ENCODE measurements at places on chromosomes 6 and 20.

GRCh38 chr6:40037271-40037670 is 103.0 kb upstream of the MOCS1 start:
- no peak overlapping the region for H3K27ac ChIP-seq
- H3K27me3 ChIP-seq = no peaks in the 10 kb centered on the region
- no peak overlapping the region for H3K4me3 ChIP-seq
- H3K4me1 ChIP-seq = no peaks in the 10 kb centered on the region

DNA sequence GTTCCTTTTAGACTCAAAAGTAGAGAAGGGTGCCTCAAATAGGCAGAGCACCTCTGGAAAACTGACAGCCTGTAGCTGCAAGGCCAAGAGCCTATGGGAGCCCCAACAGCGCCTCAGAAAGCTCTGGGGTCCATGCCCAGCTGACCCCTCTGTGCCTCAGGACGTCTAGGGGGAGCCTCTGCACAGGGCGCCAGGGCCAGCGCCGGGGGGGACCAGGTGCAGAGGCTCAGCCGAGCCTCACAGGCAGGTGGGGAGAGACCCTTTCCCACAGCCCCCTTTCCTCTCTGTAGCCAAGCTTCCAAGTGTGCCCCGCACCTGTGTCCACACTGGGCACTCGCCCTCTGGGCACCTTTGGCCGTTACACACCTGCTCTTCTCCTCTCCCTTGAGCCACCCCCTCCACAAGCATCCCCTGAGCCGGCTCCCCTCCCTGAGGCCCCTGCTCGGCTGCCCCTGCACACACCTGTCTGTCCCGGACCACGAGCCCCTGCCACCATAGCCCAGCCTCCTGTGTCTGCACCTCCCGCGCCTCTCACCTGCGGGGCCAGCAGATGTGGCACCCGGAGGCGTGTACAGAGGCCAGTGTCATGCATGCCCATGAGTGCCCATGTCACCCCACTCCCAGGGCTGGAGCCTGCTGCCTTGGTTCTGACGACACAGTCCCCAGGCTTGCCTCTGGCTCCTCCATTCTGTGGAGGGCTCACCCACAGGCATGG is 53.2 kb downstream of the GINS1 start:
- no peak overlapping the region for H3K4me3 ChIP-seq
- peaks cover 2% of the 10 kb centered on the region for H3K36me3 ChIP-seq
- no peaks in the 10 kb centered on the region for H3K4me1 ChIP-seq
- no peak for DNase-seq
- no peak overlapping the region for H3K27ac ChIP-seq
- H3K27me3 ChIP-seq = no peaks in the 10 kb centered on the region

- peaks cover 1% of the 10 kb centered on the region for H3K27me3 ChIP-seq
- no peaks in the 10 kb centered on the region for H3K4me1 ChIP-seq
- DNase-seq = no peak
- H3K27ac ChIP-seq = no peak overlapping the region
- H3K4me3 ChIP-seq = no peak overlapping the region
- H3K36me3 ChIP-seq = no peaks in the 10 kb centered on the region
Measured at GRCh38 chr6:155454008-155454407, 1.6 kb downstream of the NOX3 start.

DNA sequence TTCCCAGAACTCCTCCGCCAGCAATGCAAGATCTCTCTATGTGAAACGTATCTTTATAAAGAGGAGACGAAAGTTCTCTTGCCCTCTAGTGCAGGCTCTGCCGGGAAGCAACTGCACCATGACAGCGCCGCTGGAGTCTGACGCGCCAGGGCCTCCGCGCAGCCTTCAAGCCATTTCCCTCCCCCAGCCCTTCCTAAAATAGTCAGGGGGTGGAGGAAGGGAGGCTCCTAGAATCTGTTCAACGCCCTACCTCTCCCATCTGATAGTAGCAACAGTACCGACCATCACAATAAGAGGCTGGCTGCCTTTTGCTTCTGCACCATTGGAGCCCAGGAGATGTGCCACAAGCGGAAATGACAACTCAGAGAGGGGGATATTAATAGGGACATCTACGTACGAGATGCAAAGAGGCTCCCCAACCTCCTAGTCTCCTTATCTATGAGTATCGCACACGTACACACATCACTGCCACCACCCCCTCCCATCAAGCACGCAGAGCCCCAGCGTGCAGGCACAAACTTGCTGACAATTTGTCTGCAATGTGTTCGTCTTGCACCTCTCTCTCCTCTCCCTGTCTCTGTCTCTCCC is 1.0 kb downstream of the SYNE1 start:
- no peak overlapping the region for H3K27ac ChIP-seq
- H3K4me3 ChIP-seq = peak overlapping the region; percentile 56
- no peaks in the 10 kb centered on the region for H3K27me3 ChIP-seq
- H3K36me3 ChIP-seq = no peaks in the 10 kb centered on the region
- DNase-seq = peak; percentile 77
- no peaks in the 10 kb centered on the region for H3K4me1 ChIP-seq

GRCh38 chr20:32945710-32946221 is 58.5 kb downstream of the SUN5 start:
- DNase-seq = no peak
- H3K27ac ChIP-seq = no peak overlapping the region

DNA sequence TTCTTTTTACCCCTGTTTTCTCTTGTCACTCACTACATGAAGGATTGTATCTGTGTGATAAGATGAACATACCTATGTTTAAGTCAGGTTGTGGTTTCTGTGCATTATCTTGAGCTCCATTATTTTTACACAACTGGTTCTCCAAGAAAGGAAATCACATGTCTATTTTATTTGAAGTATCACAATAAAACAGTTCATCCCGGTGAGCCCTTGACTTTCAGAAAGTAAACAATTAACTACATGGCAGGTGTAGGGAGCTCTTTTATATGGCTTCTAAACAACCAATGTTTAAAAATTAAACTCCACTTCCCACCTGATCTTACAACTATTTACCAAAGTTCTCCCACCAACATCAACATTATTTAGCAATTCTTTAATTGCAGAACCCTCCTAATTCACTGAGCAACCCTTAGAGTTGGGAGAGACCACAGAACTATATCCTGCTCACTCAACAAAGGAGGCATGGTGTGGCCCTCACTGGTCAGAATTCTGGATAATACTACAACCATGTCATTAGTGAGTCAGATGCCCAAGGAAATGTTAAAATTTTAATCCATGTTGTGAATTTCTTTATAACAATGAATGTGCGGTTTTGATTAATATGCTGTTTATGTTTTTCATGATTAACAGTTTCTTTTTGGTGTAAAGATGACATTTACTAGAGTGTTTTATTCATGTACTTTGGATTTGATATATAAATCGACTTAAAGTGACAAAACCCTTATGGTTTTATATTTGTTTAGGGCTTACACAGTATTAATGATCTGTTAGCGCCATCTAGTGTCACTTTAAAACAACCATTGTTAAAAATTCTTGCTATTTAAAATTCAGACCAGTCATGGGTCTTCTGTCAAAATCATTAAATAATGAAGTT is 50.0 kb upstream of the SCGN start:
- H3K27ac ChIP-seq = no peak overlapping the region
- no peak for DNase-seq
- H3K4me1 ChIP-seq = no peaks in the 10 kb centered on the region
- H3K27me3 ChIP-seq = no peaks in the 10 kb centered on the region
- H3K36me3 ChIP-seq = peaks cover 4% of the 10 kb centered on the region

GRCh38 chr6:47922391-47922790 is 140.6 kb downstream of the OPN5 start:
- H3K36me3 ChIP-seq = no peaks in the 10 kb centered on the region
- no peaks in the 10 kb centered on the region for H3K4me1 ChIP-seq
- no peaks in the 10 kb centered on the region for H3K27me3 ChIP-seq
- no peak overlapping the region for H3K27ac ChIP-seq
- H3K4me3 ChIP-seq = no peak overlapping the region

DNA sequence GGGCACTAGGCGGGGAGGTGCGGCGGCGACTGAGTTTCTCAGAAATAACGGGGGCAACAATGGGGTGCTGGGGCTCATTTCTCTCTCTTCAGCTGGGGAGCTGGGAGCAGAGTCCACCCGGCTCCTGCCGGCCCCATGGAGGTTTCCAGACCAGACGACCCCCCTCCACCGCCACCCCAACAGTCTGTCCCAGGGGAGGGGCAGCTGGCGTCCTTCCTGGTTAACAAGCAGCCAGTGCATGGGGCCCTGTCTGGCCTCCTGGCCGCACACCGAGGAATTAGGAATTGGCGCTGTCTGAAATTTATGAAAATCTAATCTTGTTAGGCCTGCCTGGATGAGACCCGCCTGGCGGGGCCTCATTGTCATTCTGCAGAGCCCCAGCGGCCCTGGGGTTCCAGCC is 42.4 kb downstream of the PMEPA1 start:
- peak overlapping the region; percentile 6 for H3K27ac ChIP-seq
- no peaks in the 10 kb centered on the region for H3K4me1 ChIP-seq
- no peaks in the 10 kb centered on the region for H3K36me3 ChIP-seq
- no peaks in the 10 kb centered on the region for H3K27me3 ChIP-seq

GRCh38 chr6:150764334-150765066 is 101.0 kb upstream of the MTHFD1L start:
- H3K27me3 ChIP-seq = no peaks in the 10 kb centered on the region
- H3K27ac ChIP-seq = no peak overlapping the region
- H3K4me3 ChIP-seq = no peak overlapping the region

DNA sequence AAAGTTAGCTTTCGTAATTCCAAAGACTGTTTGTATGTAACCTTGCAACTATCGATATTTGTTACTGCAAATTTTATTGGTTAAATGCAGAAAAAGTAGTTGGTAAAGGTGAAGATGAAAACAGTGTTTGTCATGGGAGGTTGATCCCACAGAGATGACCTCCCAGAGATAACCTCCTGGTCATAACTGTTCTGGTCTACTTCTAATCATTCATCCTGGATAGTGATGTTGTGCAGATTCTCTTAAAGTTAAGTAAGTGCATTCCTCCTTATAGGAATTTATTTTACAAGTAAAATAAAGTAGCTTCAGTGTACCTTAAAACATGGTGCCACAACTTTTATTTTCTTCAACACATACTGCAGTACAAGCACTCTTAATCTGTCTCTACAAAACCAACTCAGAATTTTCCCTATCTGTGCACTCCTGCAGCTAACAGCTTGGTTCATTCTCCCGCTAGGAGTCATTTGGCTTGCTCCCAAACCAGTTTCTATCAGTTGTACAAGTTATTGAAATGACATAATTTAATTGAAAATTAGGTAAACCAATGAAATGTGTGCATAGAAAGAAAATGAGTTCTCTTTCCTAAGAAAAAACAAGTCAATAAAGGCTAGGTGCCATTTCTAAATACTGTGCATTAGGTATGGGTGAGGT is 19.2 kb downstream of the METTL24 start:
- H3K27me3 ChIP-seq = no peaks in the 10 kb centered on the region
- no peak overlapping the region for H3K4me3 ChIP-seq
- H3K4me1 ChIP-seq = peaks cover 2% of the 10 kb centered on the region
- H3K27ac ChIP-seq = no peak overlapping the region
- no peak for DNase-seq

DNA sequence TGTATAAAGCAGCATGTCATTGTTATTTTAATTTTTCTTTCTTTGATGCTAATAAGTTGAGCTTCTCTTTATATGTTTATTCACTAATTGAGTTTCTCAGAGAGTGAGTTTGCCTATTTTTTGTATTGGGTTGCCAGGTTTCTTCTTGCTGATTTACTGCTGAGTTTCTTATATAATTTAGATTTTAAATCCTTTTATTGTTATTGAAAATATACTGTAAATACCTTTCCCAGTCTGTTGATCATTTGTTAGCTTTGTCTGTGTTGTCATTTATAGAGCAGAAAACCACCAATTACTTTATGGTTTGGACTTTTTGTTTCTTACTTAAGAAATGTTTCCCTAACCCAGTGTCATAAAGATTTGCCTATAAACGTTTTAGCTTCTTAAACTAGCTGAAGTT is 17.1 kb upstream of the RIMS4 start:
- no peaks in the 10 kb centered on the region for H3K36me3 ChIP-seq
- no peaks in the 10 kb centered on the region for H3K27me3 ChIP-seq
- H3K4me3 ChIP-seq = no peak overlapping the region
- DNase-seq = no peak
- H3K27ac ChIP-seq = no peak overlapping the region

DNA sequence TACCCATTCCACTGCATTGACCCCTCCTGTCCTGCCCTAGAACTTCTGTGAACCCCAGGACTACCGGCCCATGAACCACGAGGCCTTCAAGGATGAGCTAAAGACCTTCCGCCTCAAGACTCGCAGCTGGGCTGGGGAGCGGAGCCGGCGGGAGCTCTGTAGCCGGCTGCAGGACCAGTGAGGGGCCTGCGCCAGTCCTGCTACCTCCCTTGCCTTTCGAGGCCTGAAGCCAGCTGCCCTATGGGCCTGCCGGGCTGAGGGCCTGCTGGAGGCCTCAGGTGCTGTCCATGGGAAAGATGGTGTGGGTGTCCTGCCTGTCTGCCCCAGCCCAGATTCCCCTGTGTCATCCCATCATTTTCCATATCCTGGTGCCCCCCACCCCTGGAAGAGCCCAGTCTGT is 8.7 kb downstream of the CDC25B start:
- H3K27ac ChIP-seq = no peak overlapping the region
- H3K4me3 ChIP-seq = no peak overlapping the region
- no peaks in the 10 kb centered on the region for H3K27me3 ChIP-seq
- no peak for DNase-seq
- H3K4me1 ChIP-seq = no peaks in the 10 kb centered on the region

DNA sequence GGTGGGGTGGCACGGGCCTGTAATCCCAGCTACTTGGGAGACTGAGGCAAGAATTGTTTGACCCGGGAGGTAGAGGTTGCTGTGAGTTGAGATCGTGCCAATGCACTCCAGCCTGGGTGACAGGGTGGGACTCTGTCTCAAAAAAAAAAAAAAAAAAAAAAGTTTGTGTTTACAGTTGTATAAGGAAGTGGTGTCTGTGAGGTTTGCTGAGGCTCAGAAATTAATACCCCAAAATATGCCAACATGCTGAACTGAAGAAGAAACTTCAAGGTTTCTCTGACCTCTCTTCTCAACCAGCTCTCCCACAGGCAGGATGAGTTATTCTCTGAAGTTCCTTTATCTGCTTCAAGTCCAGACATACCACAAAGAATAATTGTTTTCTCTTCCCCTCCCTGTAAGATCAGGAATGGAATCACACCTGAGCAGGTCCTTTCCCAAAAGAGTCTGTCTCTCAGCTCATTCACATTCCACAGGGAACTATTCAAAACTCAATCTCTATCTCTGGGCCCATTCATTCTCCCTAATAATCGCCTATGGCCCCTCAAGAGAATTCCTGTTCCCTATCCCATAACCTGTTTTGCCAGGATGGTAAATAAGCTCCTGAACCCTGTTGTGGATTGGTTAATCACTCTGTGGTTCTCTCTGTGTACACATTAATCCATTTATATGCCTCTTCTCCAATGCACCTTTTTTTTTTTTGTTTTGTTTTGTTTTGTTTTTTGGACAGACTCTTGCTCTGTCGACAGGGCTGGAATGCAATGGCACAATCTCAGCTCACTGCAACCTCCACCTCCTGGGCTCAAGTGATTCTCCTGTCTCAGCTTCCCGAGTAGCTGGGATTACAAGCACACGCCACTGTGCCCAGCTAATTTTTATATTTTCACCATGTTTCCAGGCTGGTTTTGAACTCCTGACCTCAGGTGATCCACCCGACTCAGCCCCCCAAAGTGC is 17.4 kb upstream of the KIFC1 start:
- DNase-seq = no peak
- no peak overlapping the region for H3K4me3 ChIP-seq
- no peaks in the 10 kb centered on the region for H3K4me1 ChIP-seq

- H3K36me3 ChIP-seq = no peaks in the 10 kb centered on the region
- no peak overlapping the region for H3K27ac ChIP-seq
- H3K27me3 ChIP-seq = no peaks in the 10 kb centered on the region
- H3K4me1 ChIP-seq = no peaks in the 10 kb centered on the region
- no peak for DNase-seq
Measured at GRCh38 chr6:73637404-73637803, 16.4 kb downstream of the SLC17A5 start.
